MV-4-11 (cell line): ENCODE measurements at places on chromosomes 5 and 9.
A peak's percentile ranks its signal among the peaks of the same experiment; 100 is the strongest.

- DNase-seq: peak; percentile 61
Observed at GRCh38 chr5:39176759-39177630, 42.4 kb downstream of the FYB1 start.

DNA sequence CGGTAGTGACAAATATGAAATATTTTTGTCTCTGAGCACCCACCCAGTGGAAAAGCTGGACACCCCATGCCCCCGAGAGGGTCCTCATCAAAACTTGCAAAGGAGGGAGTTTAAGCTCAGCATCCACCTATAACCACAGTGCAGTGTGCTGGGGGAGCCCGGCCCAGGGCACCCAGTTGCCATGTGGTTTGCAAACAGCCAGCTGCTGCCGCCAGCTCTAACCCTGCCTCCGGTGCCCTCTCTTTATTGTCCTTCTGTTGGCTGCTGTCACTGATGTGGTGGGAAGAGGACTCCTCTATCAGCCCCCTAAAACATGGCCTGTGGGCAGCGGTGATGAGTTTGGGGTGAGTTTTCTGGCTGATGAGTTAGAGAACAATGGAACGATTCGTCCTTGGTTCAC, 160.9 kb upstream of the MVB12B start:
- no peak for DNase-seq

DNA sequence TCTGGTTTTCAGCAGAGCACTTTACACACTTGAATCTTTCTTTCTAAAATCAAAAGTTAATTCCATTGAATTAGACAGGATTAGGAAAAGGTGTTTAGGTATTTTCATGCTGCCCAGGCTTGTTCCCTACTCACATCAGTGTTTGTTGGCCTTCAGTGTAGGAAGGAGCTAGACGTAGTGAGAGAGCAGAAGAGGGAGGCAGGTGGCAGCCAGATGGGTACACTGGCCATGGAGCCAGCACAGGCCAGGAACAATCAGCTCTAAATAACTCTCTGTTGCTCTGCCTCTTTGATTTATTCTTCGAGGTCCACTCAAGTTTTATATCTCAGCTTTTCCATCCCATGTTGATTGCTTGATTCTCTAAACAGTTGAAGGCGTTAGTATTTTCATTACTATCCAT, 529.6 kb downstream of the PSAT1 start:
- no peak for DNase-seq

GRCh38 chr9:89940625-89941024, 335.8 kb downstream of the GADD45G start:
- DNase-seq: no peak

GRCh38 chr5:32076699-32077695, 97.1 kb downstream of the GOLPH3 start:
- DNase-seq: peak; percentile 53

GRCh38 chr9:83598487-83598886, 24.5 kb upstream of the IDNK start:
- DNase-seq: peak; percentile 74

DNA sequence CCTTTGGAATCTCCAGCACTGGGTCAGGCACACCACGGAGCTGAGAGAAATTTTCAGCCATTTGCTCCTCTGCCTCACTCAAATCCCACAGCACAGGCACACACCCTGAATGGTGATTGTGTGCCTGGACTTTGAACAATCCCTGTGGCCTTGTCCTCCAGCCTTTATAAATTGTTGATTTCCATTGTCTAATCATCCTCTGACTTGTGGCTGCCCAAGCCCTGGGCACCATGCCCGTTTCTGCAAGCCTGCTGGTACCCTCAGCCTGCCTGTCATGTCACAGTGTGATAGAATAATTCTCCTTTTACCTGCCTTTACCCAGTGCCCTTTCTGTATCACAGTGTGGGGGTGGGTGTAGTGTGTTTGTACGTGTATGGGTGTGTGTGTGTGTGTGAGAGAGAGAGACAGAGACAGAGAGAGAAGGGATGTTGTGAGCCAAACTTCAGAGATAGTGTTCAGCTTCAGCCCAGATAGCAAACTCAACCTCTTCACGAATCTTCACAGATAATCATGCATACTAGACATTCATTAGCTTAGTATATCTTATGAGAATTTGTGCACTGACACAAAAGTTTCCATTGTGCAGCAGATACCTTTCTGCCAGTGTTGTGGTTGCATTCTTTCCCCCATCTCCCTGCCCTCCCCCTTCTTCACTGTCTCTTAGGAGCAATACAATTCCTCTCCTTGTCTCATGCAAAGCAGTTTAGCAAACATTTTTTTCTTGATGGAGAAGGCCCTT, 27.8 kb upstream of the SLC44A1 start:
- DNase-seq: no peak

DNA sequence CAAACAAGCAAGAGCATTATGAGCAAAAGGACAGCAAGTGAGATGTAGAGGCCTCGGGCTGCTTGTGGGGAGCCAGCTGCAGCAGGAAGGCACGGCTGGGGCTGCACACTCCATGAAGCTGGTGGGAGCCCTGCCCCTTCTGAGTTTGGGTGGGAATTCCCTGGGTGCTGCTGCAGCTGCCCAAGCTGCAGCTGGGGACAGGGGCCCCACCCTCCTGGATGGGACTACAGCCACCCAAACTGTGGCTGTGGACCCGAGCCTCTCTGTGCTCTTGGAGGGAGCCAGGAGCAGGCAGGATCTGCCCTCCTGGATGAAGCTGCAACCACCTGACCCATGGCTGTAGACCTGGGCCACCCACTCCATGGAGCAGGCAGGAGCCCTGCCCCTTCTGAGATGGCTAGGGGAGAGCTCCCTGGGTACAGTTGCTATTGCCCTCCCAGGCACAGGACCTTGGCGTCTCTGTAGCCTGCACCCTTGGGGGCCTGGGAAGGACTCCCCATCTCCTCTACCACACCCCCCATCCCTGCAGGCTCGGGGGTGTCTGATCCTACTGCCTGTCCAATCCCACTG, 159.1 kb downstream of the ERCC6L2 start:
- DNase-seq: no peak

- no peak for DNase-seq
Observed at GRCh38 chr9:12464910-12465512, 228.2 kb upstream of the TYRP1 start.

DNA sequence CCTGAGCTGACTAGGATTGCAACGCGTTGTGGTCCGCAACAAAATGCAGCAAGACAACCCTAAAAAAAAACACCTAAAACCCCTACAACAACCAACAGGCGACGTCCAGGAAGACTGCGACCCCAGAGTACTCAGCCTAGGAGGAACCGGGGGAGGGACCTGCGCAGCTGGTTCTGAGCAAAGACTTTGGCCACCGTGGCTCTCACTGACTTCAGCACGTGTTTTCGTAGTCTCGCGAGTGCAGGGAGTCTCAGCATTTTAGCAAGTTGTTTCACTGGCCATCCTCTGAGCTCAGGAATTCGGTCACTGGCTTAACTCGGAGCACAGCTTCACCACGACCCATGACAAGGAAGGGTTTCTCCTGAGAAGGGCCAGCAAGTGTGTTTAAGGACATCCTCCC, 8.6 kb upstream of the ZDHHC11 start:
- no peak for DNase-seq

GRCh38 chr5:82105457-82105856, 133.6 kb downstream of the ATG10 start:
- no peak for DNase-seq
